ENCODE measurements at places on chromosomes 6 and 20.

DNA sequence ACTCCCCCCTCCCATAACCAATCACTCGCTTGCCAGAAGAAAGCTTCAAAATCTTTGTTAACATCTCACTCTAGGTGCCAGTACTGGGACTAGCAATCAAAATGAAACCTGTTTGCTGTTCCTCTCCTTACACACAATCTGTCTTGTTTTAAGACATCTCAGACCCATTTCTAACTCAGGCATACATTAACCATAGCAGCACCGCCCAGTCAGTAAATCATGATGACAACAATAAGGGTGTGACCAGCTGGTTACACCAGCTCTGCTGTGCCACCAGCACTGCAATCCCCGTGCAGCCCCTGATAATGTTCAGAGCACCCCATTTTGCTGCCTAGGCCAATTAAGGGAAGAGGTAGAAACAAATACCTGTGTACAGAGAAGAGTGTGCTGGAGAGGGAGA is 185.2 kb upstream of the TAB2 start:
- DNase-seq, result no peak

DNA sequence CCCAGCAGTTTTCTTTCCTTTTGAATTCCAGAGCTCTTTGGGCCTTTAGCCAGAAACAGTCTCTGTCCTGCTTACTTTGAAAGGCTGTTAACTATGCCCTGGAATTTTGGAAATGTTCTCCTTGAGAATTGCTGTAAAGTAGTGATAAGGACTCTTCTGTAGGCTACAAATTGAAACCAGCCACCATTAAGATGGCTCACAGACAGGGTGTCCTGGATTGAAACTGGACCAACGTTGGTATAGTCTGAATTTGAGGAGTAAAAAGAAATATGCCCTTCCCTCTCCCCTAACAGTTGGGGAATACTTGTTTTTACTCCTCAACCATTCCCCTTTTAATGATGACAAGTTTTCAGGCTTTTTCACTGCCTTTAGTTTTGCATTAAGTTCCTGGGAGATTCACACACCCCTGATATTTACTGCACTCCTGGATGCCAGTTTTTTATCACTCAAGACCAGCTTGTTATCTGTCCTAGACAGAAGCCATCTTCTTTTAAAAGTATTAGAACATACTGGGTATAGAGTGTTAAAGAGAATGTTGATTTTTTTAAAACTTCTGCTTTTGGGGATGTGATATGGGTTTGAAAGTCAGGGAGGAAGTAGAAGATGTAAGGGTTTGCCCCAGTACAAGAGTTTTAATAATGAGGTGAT is 21.9 kb downstream of the TOP1 start:
- DNase-seq, result no peak

- no peak for DNase-seq
These were observed 168.5 kb upstream of the ATXN1 start for GRCh38 chr6:16929809-16930208.

GRCh38 chr6:39088331-39088730 is 26.7 kb downstream of the SAYSD1 start:
- peak; percentile 27 for DNase-seq

- DNase-seq, result no peak
These were observed 88.9 kb downstream of the PHIP start for GRCh38 chr6:78989191-78989590.

DNA sequence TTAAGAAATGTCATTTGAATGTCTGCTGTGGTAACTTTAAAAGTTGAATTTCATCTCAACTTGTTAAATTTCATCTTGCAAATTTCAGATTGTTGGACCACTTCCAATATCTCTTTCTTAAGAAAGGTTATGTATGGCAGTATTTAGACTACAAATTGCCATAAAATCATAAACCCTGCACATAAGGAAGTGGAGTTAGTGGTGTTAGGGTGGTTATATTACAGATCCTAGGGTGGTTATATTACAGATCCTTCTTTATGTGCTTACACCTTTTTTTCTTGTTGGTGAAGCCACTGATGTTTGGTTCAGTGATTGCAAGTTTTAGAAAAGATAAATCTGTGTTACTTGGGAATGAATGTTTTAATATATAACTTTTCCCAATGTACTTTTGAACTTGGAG is 9.0 kb downstream of the DSE start:
- DNase-seq, result no peak

DNA sequence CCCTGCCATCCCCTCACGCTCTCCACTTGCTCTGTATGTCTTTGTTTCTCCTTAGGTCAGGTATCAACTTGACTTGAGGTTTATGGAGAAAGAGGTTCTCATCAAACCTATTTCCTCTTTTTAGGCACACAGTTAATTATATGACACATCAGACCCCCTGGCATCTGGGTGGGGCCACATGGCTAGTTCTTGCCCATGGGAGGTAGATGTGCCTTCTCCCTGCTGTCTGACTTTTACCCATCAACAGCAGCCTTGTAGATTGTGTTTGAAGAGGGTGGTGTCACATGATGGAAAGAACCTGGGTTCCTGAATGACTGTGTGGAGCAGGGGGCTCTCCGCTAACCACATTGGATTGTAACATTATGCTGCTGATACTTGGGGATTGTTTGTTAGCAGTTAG is 7.2 kb upstream of the UQCC2 start:
- no peak for DNase-seq

GRCh38 chr20:2170404-2170803 is 68.8 kb downstream of the STK35 start:
- DNase-seq, result no peak

GRCh38 chr6:39327507-39327906 is 5.0 kb upstream of the KCNK16 start:
- no peak for DNase-seq

DNA sequence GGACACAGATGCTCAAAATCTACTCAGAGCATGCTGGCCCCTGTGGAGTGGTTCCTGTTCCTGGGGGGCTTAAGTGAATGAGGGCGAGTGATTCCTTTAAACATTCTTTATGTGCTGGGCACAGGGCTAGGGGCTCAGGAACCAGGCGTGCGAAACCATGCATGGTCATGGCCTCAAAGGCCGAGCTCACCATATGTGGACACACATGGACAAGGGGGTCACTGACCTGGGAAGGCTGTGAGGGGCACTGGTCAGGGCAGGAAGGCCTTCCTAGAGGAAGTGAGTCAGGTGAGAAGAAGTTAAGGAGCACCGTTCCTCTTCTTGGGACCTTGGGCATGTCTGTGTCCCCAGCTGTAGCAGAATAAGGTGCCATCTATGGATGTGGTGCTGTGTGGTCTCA is 74.6 kb upstream of the BHLHE23 start:
- DNase-seq, result no peak

DNA sequence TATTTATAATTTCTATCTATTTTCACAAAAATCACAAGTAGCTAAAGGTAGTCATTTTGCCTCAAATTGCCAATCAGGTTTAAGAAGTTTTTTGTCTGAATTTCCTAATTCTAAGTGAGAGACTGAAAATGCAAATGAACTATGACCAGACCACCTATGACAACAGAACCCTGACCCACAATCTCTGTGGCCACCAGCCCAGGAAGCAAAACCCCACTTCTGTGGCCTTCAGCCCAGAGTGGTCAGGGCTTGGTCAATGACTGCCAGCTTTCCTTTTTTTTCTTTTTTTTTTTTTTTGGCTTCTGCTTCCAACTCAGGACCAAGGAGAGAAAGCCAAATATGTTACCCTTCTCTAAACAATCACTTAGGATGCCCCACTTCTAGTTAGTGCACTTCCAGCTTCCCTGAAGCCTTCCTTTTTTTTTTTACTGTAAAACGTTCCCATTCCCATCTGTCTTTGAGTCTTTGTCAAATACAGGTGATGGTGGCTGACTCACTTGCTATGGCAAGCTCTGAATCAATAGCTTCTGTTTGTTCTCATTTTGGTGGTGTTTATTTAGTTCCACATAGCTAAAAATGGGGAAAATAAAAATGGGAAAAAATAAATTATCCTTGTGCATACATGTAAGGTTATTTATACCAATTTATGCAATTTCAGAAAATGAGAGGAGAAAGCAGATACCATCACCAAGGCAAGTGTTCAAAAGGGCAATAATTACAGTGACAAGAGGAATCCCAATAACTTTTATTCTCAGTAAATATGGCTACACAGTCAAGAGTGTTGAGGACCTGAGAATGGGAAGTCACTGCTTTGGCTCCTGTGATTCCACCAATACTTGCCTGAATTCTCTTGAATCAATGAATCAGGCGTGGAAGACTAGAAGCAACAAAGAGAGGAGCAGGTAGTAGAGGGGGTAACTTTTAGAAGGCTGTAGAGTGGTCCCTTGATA is 170.3 kb upstream of the PDE7B start:
- no peak for DNase-seq

DNA sequence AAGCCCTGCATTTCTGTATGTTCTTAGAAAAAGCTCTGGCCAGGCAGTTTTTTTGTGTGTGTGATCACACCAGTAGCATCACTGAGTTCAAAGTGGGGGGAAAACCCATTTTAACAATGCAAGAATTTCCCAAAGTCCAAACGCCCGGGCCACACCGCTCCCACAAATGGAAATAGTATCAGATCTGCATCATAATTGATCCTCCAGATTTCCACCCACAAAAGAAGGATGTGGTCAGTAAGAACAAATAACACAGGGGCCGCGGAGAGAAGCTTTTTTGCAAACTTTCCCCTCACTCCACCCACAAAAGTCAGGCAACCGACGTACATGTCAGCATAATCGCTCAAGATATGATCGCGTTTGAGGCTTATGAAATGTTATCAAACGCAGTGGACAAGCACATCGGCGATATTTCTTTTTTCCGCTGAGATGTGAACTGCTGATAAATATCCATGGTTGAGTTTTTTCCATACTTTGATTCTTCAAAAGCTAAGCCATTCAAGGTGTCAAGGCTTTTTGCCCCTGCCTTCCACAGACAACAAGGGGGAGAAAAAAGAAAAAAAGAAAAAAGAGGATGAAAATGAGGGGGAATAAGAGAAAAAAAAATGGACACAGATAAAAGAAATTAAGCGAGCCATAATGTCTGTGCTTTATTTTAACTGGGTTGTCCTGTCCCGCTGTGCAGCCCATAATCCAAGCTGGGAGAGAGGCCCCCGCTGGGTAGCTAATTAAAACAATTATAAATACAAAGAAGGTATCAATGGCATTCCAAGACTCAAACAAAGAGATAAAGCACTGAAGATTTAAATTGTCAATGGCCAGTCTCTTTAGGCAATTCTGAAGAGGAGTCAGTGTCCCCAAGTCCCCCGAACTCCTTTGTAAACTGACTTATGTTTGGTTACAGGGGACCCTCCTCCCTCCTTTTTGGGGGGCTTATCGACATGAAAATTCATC is 143.5 kb downstream of the ZFP64 start:
- DNase-seq, result peak; percentile 55

DNA sequence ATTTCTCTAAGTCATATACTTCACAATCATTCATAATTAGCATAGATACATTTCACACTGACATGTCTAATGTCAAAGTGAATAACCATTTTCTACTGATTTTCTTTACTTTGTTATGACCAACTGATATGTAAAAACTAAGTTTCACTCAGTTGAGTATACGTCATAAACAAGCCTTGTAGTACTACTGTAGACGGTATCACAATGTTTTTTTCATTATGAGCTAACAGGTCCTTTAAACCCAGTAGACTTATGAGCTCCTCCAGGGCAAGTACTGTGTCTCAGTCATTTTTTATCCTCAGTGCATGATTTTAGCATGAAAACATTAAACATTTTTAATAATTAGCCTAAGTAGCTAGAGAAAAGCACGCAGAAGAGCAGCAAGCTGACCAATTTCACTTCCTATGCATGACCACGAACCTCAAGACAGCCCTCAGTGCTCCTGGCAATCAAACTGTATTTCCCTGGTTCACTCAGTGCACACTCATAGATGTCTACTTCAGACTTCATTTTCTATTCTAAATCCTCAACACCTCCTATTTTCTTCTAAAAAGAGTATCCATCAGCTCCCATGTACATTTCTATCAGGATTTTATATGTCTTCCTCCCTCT is 32.0 kb upstream of the TFAP2D start:
- no peak for DNase-seq

- DNase-seq, result no peak
These were observed 42.3 kb upstream of the L3MBTL3 start for GRCh38 chr6:129976110-129976509.

DNA sequence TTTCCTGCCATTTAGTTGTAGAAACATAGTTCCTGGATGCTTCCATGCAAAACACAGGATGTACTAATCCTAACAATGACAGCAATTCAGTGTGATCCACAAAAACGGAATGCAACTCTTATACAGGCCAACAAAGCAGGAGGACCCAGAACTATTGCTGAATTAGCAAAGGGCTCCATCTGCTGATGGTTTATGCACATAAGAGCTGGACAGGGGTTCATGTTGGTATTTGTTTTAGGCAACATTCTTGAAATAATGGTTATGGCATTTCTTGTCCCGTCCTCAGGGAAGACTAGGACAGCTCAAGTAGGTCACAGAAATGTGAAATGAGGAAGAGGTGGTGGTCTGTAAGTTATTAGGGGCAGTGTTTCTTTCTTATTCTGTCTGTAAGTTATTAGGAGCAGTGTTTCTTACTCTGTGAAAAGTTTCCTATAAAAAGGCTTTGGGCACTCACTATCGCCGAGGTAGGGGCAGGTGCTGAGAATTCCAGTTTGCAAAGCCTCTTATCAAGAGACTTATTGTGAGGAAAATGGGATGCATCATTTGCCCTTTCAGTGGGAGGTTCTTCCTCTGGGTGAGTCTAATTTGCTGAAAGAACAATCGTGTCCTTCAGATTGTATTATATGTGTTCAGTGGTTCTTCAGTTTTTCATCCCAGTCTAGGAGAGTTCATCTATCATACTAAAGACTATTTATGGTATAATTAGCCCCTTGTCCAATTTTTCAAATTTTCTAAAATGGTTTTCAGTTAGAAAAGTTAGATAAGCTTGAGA is 171.1 kb downstream of the MCHR2 start:
- no peak for DNase-seq

DNA sequence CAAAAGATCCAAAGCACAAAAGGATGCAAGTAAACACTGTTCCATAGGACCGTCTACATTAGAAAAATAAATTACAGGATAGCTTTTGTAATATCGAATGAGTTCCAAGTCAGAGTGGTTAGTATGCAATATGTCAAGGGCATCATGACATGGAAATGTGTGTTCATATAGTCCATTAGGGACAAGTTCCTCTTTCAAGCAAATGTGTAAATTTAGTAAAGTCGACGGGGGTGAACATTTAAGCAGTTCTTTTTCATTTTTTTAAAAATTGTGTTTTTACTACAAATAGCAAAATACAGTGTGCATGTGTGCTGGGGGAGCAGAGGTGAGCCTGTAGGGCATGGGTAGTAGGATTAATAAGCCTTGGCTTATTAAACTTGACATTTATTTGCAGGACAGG is 359.0 kb downstream of the ESR1 start:
- DNase-seq, result no peak

GRCh38 chr6:43943099-43943766 is 173.2 kb downstream of the VEGFA start:
- no peak for DNase-seq

GRCh38 chr6:5672581-5673011 is 334.1 kb downstream of the NRN1 start:
- no peak for DNase-seq

DNA sequence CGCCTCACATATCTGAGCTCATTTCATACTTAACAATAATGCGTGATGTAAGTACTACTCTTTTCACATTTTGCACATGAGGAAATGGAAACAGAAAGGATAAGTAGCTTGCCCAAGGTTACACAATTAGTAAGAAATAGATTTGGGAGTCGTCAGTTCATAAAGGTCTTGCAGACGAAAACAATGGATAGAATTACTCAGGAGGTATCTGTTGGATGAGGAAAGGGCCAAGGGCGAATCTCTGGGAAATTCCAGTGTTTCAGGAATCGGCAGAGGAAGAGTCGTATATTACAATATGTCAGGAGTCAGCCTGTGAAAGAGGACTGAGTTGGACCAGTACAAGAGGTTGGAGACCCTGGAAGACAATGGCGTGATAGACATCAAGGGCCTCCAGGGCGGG is 12.8 kb upstream of the EDN1 start:
- DNase-seq, result no peak
